Activated CD4-positive, alpha-beta T cell treated with anti-CD3 and anti-CD28 coated beads, Interleukin-2, amount 50 U/mL, for 1 hour (primary cell): ENCODE measurements at places on chromosomes 5 and 9.
A peak's percentile ranks its signal among the peaks of the same experiment; 100 is the strongest.

DNA sequence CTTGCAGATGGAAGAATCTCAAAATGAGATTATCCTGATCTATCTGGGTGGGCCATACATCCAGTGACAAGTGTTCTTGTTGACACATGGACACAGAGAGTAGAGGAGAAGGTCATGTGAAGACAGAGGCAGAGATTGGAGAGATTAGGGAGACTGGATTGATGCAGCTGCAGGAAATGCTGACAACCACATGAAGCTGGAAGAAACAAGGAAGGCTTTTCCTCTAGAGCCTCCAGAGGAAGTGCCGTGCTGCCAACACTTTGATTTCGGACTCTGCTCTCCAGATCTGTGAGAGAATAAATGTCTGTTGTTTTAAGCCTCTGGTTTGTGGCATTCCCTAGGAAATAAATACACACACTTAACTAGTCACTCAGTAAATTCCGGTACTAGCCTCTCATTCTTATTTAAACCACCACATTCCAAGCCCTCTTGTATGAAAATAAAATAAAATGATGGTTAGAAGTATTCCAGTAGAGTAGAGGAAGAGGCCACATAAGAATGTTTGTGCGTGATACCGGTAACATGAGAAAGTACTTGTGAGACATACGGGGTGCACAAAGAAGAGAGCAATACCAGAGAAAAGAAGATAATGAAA, 110.9 kb upstream of the DMAC1 start:
- no peak for DNase-seq

- DNase-seq = no peak
Measured at GRCh38 chr5:165425594-165425993, 1920.2 kb downstream of the MAT2B start.

DNA sequence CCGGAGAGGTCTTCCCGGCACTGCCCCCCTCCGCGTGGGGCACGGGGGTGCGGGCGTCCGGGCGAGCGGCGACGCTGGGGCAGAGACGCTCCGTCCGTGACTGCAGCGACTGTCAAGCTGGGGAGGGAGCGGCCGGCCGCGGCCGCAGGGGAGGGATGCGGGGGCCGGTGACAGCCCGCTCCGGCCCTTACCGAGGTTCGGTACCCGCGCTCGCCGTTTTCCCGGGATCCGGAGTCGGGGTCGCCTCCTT, 400 bp downstream of the KDM4C start:
- no peak for DNase-seq

DNA sequence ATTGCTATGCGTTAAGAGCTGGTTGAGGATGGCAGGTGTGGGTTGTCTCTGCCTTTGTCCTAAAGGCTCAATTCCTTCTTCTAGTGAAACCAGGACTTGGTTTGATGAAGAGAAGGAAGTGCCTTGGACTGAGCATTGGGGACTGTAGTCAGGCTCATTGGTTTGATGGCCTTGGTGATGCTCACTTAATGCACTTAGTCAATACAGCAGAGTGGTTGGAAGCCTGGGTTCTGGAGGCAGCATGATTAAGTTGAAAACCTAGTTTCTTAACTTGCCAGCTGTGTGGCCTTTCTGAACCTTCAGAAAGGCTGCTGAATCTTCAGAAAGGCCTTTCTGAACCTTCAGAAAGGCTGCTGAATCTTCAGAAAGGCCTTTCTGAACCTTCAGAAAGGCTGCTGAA, 52.4 kb downstream of the PTTG1 start:
- DNase-seq = no peak

DNA sequence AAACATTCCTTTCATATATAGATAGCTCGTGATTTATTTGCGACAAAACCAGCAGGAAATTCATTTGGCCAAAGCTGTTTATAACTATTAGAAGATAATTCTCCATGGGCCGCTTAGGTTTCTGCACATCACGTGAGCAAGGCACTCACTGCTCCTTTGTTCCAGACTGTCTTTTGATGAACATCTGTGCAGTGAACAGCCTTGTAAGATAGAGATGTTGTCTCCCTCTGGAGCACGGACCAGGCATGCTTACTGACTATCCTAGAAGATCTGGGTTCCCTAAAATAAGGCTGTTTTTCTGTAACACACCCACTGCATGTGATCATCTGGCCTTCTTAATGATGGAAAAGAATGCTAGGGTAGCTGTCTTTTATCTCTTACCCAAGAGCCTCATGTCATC, 30.9 kb downstream of the YIPF5 start:
- DNase-seq = no peak

GRCh38 chr5:119631660-119632059, 2.3 kb downstream of the FAM170A start:
- DNase-seq = no peak

DNA sequence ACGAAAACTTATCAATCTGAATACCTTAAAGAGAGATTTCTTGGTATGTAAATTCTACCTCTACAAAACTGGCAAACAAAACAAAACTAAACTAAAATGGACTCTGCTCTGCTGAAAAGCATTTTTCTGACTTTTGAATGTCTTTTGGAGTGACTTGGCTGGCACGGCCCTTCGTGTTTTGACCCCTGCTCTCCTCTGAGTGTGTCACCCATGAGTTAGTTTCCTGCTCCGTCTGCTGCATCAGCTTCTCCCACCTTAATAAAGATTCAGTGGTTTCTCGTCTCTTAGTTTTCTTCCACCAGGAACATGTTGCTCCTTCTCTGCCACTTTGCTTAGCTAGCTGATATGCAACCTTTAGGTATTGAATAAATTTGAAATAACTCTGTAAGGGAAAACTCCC, 1084.0 kb upstream of the CDH18 start:
- no peak for DNase-seq

DNA sequence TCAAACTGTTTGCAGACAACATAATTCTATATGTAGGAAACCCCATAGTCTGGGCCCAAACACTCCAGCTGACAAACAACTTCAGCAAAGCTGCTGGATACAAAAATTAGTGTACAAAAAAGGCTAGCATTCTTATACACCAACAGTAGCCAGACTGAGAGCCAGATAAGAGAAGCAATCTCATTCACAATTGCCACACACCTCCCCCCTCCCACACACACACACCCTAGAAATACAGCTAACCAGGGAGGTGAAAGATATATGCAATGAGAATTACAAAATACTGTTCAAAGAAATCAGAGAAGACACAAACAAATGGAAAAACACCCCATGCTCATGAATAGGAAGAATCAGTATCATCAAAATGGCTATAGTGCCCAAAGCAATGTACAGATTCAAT, 9.0 kb downstream of the MTREX start:
- DNase-seq = no peak

DNA sequence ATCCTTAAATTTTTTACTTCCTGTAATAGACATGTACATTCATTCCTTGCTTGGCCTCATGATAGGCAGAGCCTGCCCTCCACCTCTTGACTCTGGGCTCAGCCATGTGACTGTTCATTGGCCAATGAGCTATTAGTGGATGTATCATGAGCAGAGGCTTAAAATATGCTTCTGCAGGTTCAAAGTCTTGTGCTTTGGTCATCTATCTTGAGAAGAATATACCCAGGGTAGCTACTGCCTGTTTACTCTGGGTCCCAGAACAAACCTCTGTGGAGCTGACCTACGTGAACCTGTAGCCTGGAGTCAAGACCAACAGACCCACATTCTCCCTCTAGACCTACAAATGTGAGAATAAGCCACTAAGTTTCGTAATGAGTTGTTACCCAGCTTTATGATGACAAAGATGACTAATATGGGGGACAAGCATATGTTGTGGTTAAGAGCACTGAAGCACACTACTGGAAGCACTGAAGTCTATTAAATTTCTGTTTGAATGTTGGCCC, 244.4 kb downstream of the MAST4 start:
- no peak for DNase-seq

- DNase-seq = no peak
Measured at GRCh38 chr9:15239816-15240215, 67.2 kb downstream of the TTC39B start.

- DNase-seq = no peak
Measured at GRCh38 chr5:131671994-131672655, 37.1 kb upstream of the RAPGEF6 start.

- no peak for DNase-seq
Measured at GRCh38 chr9:4887556-4887955, 94.8 kb downstream of the RCL1 start.

DNA sequence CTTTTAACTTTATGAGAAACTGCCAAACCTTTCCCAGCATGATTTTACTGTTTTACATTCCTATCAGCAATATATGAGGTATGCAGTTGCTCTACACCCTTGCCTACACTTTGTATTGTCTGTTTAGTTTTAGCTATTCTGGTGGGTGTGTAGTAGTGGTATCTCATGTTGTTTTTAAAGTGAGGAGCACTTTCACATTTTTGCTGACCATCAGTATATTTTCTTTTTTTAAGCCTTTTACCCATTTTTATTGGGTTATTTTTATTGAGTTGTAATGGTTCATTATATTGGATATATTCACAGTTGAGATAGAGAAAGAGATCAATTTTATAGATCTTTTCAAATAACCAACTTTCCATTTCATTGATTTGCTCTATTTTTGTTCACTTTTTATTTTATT, 102.4 kb downstream of the BARX1 start:
- DNase-seq = no peak

GRCh38 chr5:12570688-12571087, 666.4 kb upstream of the CTNND2 start:
- DNase-seq = no peak

- no peak for DNase-seq
Measured at GRCh38 chr5:96433066-96433447, at the start of gene PCSK1. Gene PCSK1, minus strand, starts transcription at chr5:96433248. Its CDS starts 206 bp downstream, at chr5:96433042.

GRCh38 chr9:15735083-15735857, 182.4 kb downstream of the CCDC171 start:
- no peak for DNase-seq

DNA sequence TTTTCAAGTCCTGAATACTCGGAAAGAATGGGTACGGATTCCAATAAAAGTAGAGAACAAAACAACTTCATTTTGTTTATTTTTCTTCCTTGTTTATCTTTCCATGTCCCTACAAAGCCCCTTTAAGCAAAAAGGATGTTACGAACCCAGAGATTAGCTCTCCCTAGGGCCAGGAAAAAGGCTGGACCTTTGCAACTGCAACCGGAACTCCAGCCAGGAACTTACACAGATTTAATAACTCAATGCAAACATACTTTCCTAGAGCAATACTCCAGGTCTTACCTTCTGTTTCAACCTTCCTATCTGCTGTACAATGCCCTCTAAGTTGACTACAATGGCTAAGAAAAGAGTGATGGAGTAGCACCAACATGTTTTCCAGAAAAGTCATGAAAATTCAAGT, 7.0 kb downstream of the DENND1A start:
- DNase-seq = no peak

DNA sequence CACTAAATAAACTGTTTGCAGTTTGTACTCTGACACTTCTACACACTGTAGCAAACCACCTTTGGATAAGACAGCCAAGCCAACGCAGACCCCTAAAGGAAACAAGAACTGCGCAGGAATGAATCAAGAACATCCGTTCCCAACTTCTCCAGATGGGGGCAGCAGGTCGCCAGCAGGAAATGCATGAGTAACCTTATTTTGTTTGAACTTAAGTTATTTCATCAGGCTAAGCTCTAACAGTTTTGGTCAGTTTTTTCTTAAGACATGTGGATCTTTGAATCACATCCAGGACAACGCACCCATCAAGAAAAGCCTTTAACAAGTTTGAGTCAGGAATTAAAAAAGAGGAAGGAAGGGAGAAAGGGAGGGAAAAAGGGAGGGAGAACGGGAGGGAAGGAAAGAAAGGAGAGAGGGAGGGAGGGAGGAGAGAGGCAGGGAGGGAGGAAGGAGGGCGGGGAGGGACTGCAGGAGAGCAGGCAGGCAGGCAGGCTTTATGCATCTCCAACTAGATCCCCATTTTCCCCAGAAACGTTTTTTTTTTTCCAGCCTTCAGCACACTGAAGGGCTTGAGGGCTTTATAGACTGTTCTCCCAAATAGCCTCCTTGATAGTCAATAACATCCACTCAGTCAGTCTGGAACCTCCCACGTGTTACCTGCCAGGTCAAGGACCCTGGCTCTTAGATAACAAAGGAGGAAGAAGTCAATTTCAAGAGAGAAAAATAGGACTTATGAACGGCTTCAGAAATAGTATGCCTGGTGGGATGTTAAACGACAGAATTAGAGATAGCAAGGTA, 22.2 kb downstream of the BHMT start:
- DNase-seq = peak; percentile 62

- DNase-seq = no peak
Measured at GRCh38 chr5:34991486-34992238, 56.1 kb downstream of the AGXT2 start.

GRCh38 chr9:268616-269015, 54.0 kb downstream of the DOCK8 start:
- DNase-seq = no peak

DNA sequence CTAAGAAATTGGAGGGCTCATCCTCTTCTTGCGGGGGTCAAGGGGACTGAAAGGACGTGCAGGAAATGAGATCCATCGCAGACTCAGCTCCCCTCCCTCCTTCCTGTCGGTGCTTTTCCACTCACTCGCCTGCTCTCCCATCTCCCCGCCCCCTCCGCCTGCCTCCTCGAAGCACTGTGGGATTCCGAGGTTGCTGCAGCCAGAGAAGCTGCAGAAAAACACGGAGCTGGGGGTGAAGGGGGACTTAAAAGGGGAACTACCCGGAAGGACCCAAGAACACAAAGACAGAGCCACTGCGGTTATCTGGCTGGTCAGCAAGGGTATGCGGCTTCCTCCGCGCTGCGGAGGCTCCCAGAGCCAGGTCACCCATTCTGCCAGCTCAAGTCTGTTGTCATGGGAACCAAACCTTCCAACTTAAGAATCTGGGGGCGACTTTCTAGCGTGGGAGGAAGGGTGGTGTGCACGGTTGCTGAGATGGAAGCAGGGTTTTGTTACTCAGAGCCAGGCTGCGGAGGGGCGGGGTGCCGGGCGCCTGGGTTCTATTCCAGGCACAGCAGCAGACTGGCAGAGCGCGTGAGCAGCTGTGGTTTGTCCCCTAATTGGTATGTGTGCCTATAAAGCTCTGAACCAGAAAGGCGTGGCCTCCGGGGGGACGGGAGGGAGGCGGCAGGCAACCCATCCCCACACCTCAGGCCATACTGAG, 24.9 kb downstream of the PCDHGC5 start:
- peak; percentile 49 for DNase-seq

DNA sequence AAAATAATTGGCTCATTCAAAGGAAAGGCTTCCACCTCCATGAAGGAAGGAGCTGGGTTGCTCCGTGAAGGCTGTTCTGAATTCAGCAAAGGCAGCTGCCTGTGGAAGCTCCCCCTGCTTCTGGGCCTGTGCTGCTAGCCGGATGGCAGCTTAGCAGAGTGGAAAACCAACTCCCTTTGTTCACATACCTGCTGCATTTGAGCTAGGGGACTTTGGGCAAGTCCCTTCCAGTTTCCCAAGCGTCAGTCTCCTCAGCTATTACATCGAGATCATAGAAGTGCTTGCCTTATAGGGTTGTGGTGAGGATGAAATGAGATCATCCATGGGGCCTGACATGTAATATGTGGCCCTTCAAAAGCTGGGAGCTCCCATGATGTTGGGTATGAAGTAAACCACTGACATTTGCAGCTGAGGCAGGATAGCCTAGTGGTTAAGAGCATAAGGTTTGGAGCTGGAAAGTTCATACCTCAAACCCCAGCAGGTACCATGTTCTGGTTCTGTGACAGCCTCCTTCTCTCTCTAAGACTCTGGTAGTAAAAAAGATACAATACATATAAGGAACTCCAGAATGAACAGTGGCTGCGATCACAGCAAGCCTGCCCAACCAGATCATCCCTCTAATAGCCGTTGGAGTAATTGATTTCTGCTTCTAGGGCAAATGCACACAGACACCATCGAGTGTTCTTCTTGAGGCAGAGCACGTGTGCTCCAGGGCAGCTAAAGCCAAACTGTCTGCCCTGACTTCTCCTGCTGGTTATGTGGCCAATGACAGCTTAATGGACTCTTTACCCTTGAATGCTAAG, 11.0 kb upstream of the DENND1A start:
- DNase-seq = no peak
